ENCODE measurements at places on chromosomes 3 and 15. TPM values are rescaled to one million over a fixed set of nuclear protein-coding genes. Genes with fewer than 3 reads are reported as not detected.

The RBPMS2 gene
- 0.50 TPM for total RNA-seq

The CNTN3 gene
- not detected for total RNA-seq

The SPINK8 gene
- not detected for total RNA-seq

The PLSCR4 gene
- 13.7 TPM for total RNA-seq

The FRMD5 gene
- total RNA-seq: 13.2 TPM

The GUCA1C gene
- not detected for total RNA-seq

The ZNF80 gene
- total RNA-seq: not detected

The LIPH gene
- 0.52 TPM for total RNA-seq

The CALML4 gene
- total RNA-seq: 5.2 TPM

The ISG20 gene
- total RNA-seq: 7.7 TPM

The SIN3A gene
- total RNA-seq: 19.2 TPM

The RHCG gene
- not detected for total RNA-seq

The TMEM42 gene
- total RNA-seq: 0.14 TPM

The ADPRH gene
- 0.21 TPM for total RNA-seq

The CA12 gene
- 1.3 TPM for total RNA-seq

The CTDSPL2 gene
- 62.7 TPM for total RNA-seq

The LINGO1 gene
- total RNA-seq: 0.60 TPM

The PLA2G4D gene
- total RNA-seq: not detected

The TIMP4 gene
- 6.1 TPM for total RNA-seq

The ANKRD34C gene
- total RNA-seq: not detected

The CASR gene
- not detected for total RNA-seq

The IGSF11 gene
- not detected for total RNA-seq

The APOD gene
- total RNA-seq: 0.17 TPM

The SLC9C1 gene
- not detected for total RNA-seq

The MITF gene
- 22.9 TPM for total RNA-seq

The AHSG gene
- total RNA-seq: not detected

The USP50 gene
- not detected for total RNA-seq

The PP2D1 gene
- not detected for total RNA-seq

The CAV3 gene
- 0.24 TPM for total RNA-seq

The POLG gene
- 40.2 TPM for total RNA-seq

The DUOX1 gene
- not detected for total RNA-seq

The MYRIP gene
- not detected for total RNA-seq

The GP5 gene
- total RNA-seq: 0.02 TPM

The ZNF106 gene
- 45.4 TPM for total RNA-seq

The SLCO2A1 gene
- total RNA-seq: 0.24 TPM

The GOLGA6L7 gene
- total RNA-seq: not detected

The SLC35G2 gene
- 20.6 TPM for total RNA-seq

The MKRN3 gene
- 11.1 TPM for total RNA-seq

The GRM7 gene
- not detected for total RNA-seq

The WNT7A gene
- total RNA-seq: not detected

The RPUSD3 gene
- total RNA-seq: 50.4 TPM

The GOLGA6L10 gene
- total RNA-seq: 0.07 TPM

The TNFAIP8L3 gene
- 0.07 TPM for total RNA-seq

The UROC1 gene
- total RNA-seq: not detected

The FAM81A gene
- total RNA-seq: 0.78 TPM
